ENCODE measurements at places on chromosomes 7 and 10. TPM values are rescaled to one million over a fixed set of nuclear protein-coding genes. Genes with fewer than 3 reads are reported as not detected.
A peak's percentile ranks its signal among the peaks of the same experiment; 100 is the strongest.

The RBM20 gene
- total RNA-seq, result 0.15 TPM

The LIPF gene
- total RNA-seq, result not detected

The GPR15LG gene
- total RNA-seq, result not detected

The JAZF1 gene
- 11.3 TPM for total RNA-seq

The C10orf53 gene
- total RNA-seq, result not detected

The MEOX2 gene
- not detected for total RNA-seq

The GPNMB gene
- total RNA-seq, result 1.2 TPM

The DNAJC12 gene
- 1.00 TPM for total RNA-seq

- no peak for DNase-seq
Measured at GRCh38 chr10:88226891-88227290, 356.2 kb downstream of the RNLS start.

GRCh38 chr7:98165827-98166667 is 45.2 kb upstream of the BHLHA15 start:
- DNase-seq, result peak; percentile 86

DNA sequence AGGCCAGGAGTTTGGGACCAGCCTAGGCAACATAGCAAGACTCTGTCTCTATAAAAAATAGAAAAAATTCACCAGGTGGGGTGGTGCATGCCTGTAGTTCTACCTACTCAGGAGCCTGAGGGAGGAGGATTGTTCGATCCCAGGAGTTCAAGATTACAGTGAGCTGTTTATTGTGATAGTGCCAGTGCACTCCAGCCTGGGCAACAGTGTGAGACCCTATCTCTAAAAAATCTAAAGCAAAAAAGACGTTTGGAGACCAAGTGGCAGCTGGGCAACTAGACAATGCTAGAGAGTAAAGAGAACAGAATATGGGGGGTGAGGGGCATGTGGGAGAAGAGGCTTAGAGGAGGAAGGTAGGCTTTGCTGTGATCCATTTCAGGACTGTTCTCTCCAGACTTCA is 1.4 kb downstream of the PDSS1 start:
- DNase-seq, result no peak

DNA sequence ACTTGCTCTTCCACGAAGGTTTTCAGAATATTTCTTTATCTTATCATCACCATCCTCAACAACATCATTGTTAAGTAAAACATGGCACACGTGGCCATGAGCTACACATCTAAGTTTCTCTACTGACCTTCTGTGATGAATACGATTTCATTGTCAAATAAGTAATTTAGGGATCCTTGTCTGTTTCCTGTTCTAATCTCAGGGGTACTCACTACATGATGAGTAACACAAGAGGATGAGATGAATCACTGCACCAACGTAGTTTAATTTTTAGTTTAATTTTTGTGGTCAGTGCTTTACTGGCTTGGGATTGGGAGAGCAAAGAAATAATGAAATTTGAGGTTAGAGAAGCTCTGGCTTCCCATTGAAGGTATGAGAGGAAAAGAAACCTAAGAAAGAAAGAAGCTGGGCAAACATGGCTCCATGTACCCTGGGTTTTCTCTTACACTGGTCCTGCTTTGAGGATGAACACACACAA is 461.9 kb upstream of the KLF6 start:
- no peak for DNase-seq

- no peak for DNase-seq
Measured at GRCh38 chr7:108407676-108408075, 48.6 kb downstream of the NRCAM start.

GRCh38 chr10:909831-910230 is 21.7 kb downstream of the LARP4B start:
- DNase-seq, result peak; percentile 55

DNA sequence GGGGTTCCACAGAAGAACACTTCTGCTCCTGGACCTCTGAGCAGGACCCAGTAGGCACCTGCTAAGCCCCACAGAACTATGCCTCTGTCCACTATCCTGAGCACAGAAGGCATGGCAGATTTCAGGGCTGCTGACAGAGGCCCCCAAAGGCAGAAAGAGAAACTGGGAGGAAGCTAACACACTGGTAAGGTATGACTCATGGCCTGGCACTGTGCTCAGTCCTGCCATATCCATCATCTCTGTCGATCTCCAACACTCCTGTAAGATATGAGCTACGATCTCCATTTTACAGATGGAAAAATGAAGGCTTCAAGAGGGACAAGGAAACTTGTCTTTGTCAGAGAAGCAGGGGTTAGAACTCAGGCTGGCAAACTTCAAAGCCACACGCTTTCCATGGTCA is 62.2 kb downstream of the GRID1 start:
- DNase-seq, result no peak

DNA sequence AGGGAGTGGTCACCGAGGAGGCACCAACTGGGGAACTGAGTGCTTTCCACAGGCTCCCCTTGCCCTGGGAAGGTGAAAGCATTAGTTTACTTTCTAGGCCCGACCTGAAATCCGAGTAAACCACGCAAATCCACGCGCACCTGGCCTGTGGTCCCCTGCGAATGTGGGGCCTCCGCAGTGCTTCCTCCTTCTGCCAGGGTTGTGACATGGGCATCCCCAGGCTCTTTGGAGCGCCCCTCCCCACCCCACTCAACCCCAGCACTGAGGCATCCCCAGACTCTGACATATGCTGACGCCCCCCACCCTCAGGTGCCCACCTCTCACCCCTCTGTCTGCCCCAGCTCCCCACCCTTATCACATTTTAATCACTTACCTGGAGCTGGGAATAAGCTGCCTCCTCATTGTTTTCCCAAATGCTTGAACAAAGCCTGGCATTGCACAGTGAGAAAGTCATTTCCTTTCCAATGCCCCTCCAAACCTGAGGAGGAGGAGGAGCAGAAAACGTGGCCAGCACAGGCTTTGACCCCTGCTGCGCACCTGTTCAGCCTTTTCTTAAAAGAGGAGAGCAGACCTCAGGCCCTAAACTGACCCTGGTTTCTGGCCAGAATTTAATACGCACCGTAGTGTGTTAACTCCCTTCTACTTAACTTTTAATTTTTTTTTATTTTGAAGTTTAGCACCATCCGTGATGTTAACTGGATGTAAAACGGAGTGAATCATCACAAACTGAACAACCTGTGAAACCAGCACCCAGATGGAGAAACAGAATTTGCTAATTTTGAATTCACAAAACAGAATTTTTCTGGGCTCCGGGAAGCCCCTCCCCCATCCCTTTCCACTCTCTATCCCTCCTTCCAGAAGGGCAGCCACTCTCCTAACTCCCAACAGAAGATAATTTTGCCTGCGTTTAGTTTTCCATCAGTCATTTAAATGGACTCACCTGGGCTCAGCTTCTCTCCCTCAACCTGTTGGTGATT is 129.4 kb downstream of the WDR11 start:
- peak; percentile 67 for DNase-seq

- DNase-seq, result no peak
Measured at GRCh38 chr7:111558991-111559390, 3.3 kb downstream of the IMMP2L start.

GRCh38 chr7:117008886-117009531 is 55.7 kb downstream of the ST7 start:
- no peak for DNase-seq

- peak; percentile 61 for DNase-seq
Measured at GRCh38 chr7:154996756-154997155, 6.2 kb downstream of the PAXIP1 start.

GRCh38 chr7:143329471-143330170 is 13.7 kb downstream of the CLCN1 start:
- no peak for DNase-seq

- peak; percentile 58 for DNase-seq
Measured at GRCh38 chr10:132688580-132689420, 97.1 kb downstream of the NKX6-2 start.

- DNase-seq, result no peak
Measured at GRCh38 chr10:48234787-48235186, 39.7 kb downstream of the FRMPD2 start.
